GDM1 (cell line): ENCODE measurements at places on chromosomes 7 and 10.

DNA sequence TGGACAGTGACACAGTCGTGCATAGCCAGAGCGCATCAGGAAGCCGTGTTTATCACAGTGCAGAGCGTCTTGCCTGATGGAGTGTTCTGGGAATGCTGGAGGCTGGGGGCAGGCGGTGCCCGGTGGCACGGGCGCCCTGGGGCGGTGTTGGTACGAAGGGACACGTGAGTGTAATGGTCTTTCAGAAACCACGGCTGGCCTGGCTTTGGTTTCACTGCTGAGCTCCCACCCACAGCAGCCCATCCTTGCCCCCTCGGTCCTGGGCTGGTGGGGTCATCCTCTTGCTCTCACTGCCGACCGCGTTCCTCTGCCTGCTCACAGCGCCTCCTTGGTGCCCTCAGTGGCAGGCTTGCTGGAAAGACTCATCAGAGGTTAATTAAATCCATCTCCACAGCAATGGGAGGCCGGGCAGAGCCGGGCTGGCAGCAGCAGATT, 50.6 kb downstream of the NKX6-2 start:
- DNase-seq: no peak

DNA sequence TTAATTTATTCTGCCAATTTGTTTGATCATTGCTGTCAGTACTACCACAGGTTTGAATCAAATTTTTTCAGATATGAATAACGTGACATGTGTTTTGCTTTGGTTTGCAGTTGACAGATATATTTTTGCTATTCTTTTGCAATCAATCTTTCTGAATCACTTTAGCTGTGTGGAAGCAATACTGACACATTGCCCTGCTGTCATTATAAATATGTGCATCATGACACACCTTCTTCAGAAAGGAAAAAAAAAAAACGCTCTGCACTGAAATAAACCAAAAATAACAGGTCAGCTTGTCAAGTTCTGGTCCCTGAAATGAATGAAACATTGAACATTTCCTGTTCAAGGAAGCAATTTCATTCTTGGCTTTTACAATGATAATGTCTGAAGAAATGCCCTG, 93.8 kb upstream of the FAM13C start:
- DNase-seq: no peak

DNA sequence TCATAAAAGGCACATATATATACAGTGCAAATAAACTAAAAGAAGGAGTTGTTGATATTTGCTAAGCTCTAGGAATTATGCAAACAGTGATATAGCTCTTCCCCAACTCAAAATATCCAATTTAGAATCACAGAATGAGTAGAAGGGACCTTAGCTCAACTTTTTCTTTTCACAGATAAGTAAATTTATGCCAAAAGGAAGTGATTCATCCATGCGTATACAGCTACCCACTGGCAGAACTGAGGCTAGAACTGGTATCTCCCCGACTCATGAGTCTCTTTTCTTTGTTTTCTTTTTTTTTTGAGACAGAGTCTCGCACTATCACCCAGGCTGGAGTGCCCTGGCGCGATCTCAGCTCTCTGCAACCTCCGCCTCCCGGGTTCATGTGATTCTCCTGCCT, 54.2 kb upstream of the SVIL start:
- no peak for DNase-seq

- DNase-seq: no peak
These were observed 253.9 kb downstream of the PPP1R3A start for GRCh38 chr7:113664867-113665266.

DNA sequence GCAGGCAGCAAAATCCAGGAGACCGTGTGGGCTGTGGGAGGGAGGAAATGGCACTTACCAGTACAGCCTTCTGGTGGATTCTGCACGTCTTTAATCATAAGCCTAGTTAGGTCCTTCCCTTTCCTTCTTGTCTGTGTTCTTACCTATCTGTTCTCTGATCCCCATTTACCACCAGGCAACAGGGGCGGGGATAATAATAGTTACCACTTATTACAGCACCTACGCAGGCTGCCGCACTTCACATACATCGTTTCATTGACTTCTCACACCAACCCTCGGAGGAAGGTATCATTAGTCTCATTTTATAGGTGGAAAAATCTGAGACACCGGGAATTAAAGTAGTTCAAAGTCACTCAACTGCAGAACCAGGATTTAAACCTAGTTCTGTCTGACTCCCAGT, 4.5 kb upstream of the EPHA1 start:
- DNase-seq: no peak

DNA sequence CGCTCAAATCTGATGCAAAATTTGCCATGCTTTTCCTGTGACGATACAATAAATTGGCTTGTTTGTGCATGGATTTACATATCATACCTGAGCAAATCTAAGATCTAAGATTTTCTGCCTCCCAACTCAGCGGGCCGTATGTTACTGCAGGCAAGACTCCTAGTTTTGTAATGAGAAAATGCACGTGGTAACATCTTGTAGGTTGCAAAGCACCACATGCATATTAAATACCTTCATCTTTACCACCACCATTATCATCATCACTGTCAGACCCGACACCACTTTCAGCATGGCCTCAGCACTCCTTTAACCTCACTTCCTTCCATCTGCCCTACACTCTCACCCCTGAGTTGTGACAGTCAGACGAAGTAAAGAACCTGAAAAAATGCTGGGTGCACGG, 202.2 kb downstream of the FRMD4A start:
- DNase-seq: no peak
